HFFc6 (cell line): ENCODE measurements at places on chromosomes 5 and 9.

- peak; percentile 65 for DNase-seq
Measured at GRCh38 chr5:66933066-66933465, 263.5 kb downstream of the CD180 start.

DNA sequence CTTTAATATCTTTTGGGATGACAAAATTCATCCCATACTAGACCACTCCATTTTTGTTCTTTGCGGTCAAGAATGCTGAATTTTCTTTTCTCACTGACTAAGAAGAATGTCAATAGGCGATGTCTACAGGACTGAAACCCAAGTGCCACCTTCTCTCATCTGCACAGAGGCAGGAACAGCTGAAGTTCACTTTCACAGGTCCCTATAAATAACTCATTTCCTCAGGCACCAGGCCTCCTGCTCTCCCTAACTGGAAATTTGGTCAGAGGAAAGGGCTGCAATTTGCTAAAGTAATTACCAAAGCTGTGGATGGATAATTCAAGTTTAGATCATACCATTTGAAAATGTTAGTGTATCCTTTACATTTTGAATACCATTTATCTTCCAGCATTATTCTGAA is 142.9 kb downstream of the DIRAS2 start:
- DNase-seq: no peak

DNA sequence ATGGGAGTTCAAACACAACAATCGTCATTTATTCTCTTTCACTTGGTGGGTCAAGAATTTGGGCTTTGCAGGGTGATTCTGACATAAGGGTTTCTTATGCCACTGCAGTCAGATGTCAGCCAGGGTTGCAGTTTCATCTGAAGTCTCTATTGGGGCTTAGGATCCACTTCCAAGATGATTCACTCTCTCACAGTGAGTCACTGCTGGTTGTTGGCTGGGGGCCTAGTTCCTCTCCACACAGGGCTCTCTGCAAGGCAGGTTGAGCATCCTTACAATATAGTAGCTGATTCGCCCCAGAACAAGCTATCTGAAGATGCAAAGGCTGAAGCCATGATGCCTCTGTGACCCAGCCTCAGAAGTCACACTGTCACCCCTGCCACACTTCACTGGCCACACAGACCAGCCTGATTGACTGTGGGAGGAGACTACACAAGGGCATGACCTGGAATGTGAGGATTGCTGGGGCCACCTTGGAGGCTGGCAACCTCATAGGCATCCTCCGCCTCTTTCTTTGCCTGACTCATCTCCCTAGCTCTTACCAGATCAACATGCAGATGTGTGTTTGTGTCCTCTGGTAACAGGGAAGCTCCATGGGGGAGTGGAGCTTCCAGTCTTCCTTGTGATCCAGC is 4.5 kb upstream of the CARD19 start:
- peak; percentile 94 for DNase-seq

DNA sequence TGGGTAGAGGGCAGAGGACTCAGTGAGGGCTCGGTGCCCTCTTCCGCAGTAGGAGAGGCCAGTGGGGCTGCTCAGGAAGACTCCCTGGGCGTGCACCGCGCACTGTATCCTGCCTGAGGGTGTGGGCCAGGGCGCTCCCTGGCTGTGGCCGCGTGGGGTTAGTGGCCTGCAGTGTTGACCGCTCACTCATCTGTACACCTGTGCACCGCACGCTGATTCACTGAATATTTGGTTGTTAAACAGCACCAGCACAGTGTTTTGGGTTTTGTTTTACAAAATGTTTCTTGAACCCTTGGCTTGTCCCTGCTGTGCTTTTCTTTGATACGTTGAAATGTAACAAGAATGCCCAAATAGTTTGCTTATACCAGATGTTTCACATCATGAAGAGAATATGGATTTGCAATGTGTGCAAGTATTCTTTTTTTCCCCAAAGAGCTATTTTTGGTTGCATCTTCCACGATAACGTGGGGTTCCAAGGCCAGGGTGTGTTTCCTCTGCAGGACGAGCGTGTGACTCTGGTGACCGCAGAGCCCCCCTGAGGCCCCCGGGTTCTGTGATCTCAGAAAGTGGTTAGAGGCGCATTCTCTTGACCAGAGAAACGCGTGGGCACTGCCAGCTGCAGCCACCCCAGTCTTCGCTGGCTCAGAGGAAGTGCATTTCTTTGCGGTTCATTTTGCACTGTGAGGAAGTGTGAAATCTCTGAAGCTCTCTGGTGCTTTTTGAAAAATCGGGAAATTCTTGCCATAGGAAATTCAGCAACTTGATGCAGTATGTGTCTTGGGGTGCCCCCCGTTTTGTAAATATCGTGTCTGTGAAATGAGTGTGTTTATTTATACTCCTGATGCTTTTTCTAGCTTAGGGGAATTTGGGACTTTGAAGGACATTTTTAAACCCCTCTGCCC is 46.9 kb downstream of the AHRR start:
- DNase-seq: peak; percentile 85

DNA sequence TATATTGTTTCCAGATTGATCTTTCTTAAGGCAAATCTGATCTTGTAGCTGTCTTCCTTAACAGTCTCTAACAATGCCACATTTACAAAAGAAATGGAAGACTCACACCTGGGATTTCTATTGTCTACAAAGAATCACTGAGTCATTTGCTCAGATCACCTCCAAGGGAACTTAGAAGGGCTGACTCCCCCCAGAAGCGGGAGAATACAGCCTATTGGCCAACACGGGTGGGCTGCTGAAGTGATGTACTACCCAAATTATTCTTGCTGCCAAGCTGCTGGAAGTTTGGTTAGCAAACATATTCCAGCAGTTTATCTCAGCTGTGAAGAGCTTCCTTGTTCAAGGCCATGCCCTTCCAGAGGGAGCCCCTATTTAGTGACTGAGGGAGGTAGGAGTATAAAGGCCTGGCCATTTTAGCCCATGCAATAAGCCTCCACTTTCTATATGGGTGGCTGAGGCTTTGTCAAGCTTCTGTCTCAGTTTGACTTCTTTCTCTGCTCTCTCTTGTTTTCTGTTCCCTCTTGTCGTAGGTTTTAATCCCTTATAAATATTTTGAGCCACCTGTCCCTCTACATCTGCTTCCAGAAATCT is 379.4 kb downstream of the PRR16 start:
- DNase-seq: no peak

DNA sequence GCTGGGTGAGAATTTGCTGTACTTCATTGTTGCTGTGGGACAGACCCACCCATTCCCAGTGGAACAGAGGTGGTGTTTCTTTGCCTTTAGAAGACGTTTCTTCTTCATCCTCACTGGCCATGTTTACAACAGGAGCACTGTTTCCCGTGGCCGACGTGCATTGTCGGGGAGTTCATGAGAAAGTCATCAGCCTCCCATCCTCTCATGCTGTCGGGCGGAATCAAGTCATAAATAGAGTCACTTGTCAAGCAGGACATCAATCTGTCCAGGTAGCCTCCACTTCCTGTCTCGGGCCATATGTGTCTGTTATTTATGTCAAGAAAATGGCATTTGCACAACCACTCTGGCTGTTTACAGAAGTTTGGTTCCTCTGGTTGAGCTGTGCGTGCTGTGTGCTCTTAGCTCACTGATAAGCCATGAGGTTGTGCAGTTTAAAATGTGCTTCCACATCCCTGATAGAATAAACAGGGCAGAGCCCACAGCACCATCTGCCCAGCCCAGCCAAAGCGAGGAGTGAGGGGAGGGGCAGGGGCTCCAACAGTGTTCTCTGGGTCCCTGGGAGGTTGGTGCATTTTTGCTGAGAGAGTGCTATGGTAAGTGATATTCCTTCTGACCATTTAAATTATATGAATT is 401.9 kb upstream of the IRX2 start:
- no peak for DNase-seq

DNA sequence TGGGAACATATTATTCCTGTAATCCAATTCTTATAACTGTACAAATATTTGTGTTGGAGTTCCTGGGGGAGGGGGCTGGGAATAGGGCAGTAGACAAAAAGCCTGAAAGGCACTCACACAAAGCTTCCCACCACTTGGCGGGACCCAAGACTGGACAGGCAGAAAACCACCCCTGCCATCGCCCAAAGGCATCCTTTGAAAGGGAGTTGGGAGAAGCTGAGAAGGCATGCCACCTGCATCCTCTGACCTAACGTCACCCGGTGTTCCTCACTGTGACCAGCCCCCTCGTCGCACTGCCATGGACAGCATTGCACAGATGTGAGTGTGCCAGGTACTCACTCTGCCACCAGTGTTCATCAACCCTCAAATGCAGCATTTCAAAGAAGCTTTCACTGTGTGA is 80.6 kb upstream of the SMIM23 start:
- no peak for DNase-seq

DNA sequence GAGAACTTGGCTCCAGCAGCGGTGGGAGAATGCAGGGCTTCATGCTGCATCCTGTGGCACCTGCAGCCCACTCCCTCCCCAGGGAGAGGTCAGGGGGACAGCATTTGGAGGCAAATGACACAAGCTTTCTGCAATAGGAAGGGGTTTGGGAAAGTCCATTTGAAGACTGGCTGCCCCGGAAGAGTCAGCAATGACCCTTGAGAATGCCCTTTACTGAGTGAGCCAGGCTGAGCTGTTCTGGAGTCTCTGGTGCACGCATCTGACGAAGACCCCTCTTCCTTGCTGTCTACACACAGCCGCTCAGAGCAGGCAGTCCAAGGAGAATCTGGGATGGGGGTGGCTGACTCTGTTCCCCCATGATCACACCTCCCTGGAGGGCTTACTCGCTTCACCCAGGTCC is 5.5 kb upstream of the NXNL2 start:
- DNase-seq: no peak

GRCh38 chr9:136264031-136264430 is 18.4 kb upstream of the QSOX2 start:
- DNase-seq: no peak

DNA sequence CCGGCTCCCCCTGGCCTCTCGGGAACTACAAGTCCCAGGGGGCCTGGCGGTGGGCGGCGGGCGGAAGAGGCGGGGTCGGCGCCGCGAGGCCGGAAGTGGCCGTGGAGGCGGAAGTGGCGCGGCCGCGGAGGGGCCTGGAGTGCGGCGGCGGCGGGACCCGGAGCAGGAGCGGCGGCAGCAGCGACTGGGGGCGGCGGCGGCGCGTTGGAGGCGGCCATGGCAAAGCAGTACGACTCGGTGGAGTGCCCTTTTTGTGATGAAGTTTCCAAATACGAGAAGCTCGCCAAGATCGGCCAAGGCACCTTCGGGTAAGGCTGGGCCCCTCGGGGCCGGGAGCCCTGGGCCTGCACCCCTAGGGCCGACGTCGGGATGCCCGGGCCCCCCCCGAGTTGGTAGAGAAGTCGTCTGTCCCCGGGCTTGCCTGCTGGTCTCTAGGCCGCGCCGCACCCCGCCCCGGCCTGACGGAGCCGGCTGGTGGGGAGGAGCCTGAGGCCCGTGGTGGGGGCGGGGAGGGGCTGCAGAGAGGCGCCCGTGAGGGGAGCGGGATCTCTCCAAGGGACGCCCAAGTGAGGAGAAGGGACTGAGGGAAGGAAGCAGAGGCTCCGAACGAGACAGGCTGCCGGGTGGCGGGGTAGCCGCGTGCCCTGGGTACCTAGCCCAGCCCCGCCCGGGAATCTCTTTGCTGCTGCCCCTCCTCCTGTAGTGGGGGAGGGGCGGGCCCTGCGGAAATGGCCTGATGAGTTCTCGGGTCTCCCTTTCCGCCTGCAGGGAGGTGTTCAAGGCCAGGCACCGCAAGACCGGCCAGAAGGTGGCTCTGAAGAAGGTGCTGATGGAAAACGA is at the start of gene CDK9:
TSS of gene CDK9 (plus strand) at position 102 of the 840 bp plus-strand sequence. CDS start at position 217, 115 bp downstream.
- peak; percentile 86 for DNase-seq

DNA sequence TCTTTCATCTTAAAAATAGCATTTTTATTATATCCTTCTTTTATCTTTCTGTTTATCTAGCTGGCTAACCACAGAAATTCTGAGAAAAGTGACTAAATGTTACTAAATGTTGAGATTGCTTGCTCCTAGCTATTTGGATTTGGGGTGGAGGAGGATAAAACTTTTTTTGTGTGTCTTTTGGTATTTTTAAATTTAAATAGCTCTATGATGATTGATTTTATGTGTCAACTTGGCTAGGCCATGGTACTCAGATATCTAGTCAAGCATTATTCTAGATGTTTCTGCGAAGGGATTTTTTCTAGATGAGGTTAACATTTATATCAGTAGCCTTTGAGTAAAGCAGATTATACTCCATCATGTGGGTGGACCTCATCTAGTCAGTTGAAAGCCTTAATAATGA is 75.0 kb downstream of the GCNT1 start:
- peak; percentile 68 for DNase-seq

DNA sequence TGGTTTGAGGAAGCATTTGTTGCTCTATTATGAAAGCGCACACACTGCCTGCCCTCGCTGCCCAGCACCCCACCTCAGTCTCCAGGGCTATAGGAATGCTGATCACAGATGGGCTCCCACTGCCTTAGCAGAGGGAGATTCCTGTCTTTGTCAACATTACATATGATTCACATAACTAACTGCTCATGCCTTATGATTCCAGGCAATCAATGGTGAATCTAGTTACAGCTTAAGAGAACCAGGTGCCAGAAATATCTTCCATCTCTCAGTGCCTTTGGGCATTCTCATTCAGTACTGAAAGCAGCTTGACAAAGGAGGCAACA is 458.9 kb upstream of the C9orf72 start:
- DNase-seq: no peak

- no peak for DNase-seq
Measured at GRCh38 chr9:20988671-20989315, 42.6 kb downstream of the HACD4 start.

DNA sequence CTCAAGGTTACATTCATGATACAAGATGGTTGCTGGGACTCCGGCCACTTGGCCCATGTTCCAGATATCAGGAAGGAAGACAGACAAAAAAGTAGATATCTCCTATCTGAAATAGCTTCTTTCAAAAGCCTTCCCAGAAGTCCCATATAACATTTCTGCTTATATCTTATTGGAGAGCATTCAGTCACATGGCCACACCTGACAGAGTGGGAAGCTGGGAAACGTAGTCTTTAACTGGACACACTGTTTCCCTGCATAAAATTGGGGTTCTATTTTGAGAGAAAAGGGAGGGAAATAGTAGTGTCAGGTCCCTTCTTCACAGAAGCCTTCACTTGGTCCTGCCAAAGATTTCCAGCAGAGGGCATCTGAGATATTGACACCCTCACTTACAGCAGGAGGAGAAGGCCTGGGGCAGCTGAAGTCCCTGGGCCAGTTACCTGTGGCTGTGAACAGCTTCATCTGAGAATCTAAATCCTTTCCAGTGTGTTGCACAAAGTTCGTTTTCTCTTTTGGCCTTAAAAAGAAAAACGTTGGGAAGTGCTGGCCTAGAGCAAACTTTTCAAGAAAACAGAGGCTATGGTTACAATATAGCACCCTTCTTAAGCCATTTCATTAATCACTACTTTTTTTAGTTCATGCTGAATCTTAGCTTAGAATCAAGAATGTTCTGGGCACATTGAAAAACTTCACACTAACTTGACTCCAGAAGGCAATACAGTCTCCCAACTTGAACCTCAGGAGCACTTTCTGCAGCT is 33.5 kb downstream of the SPEF2 start:
- DNase-seq: peak; percentile 46

- DNase-seq: no peak
Measured at GRCh38 chr5:173638126-173639040, 21.9 kb upstream of the BOD1 start.

- no peak for DNase-seq
Measured at GRCh38 chr9:85228111-85228855, 513.5 kb downstream of the AGTPBP1 start.
